ENCODE measurements at places on chromosomes 4 and X. TPM values are rescaled to one million over a fixed set of nuclear protein-coding genes. Genes with fewer than 3 reads are reported as not detected.
A peak's percentile ranks its signal among the peaks of the same experiment; 100 is the strongest.

The HEPH gene
- 50.8 TPM for total RNA-seq

DNA sequence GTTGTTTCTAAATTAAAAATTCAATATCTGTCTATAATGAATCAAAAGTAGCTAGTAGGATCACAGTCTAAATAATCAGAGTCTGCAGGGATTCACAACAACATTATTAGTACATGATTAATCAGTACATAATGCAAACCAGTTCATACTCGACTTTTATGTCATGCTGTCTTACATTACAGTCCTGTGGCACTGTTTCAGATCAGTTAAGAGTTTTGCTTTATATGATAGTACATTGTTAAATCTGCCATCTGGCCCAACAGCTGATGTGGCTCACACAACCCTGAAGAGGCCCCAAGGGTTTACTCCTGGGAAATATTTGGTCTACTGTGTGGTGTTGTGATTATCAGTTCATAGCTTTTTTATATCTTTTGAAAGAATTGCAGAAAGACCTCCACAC is 247.1 kb upstream of the ETNPPL start:
- DNase-seq, result no peak

DNA sequence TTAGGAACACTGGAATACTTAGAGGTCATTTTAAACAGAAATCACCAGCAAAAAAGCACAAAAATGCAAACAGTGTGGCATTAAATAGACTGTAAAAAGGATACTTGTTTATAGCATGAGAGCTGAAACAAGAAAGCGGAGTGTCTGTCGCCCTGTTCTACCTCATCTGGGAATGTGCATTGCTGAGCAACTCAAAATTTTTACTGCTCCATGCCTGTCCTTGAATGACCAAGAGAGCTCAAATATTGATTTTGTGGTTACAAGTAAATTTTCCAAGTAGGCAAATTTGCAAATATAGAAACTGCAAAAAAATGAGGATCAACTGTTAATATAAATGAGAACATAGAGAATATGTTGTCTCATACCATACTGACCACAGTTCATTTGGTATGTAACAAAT is 25.5 kb downstream of the AP1AR start:
- no peak for DNase-seq

GRCh38 chr4:25859429-25860148 is 3.2 kb downstream of the SEL1L3 start:
- no peak for DNase-seq

The STAP1 gene
- 0.75 TPM for total RNA-seq

DNA sequence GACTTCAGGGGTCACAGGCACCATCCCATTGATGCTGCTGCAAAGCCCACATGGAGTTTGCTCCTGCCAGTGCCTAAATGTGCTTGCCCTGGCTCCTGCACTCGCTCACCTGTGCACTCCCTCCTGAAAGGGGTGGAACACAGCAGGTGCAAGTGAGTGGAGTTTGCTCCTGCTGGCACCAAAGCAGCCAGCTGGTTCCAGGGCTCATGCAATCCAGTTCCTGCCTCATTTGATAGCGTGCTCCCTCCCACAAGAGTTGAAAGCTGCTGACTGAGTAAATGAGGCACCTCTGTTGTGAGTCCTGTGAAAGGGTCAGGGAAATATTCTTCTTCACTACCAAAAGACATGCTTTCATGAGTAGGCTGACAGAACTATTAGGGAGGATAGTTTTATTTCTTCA is 30.5 kb downstream of the CXCL8 start:
- peak; percentile 58 for DNase-seq

DNA sequence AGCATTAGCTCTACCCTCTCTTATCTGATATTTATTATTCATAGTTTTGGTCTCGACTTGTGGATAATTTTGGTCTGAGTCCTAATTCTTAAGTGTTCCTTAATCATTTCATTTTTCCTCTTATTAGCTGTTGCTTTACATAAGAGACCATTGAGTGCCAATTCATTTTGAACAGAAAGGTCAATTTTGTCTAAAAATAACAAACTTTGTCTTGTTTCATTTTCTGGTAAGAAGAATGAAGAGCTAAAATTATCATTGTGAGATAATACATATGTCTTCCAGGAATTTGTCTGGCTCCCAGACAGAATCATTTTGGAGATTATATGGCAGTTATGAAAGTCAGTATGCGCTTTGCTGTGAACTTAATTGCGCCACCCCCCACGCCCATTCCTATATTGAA is 1471.8 kb downstream of the PCDH7 start:
- DNase-seq, result no peak

DNA sequence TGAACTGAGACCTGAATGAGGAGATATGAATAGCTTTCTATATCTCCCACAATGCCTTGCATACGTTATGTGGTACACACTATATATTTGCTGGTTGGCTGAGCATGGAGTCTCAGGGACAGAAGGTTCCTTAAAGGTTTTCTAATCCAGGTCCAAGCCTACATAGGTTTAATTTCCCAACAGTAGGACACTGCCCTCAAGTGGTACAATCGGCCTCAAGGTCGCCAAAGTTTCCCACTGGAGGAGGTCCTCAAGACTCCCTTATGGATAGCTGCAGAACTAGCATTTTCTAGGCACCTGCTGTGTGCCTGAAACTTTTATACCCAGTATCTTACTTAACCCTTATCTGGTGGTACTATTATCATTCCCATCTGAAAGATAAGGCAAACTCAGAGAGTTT is 21.0 kb upstream of the EFNB1 start:
- no peak for DNase-seq

- no peak for DNase-seq
Observed at GRCh38 chr4:118154649-118155048, 120.4 kb downstream of the NDST3 start.

The PWWP3B gene
- total RNA-seq, result 5.6 TPM

DNA sequence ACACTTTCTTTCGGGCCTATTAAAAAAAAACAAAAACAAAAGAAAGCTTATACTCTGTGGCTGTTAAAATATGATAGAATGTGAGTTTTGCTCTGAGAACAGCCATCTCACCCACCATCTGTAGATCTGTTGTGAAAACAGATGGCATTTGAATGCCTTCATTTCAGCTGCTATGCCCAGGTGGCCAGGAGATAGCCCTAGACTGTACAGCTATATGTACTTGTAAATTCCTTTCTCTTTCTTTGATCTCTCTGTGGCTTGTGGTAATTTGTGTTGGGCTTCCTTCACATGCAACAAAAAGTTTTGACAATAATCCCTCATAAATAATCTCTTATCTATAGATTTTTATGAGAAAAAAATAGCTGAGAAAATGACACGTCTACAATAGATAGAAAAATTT is 38.1 kb downstream of the PNPLA4 start:
- no peak for DNase-seq

- no peak for DNase-seq
Observed at GRCh38 chr4:81442484-81443085, 29.1 kb downstream of the RASGEF1B start.

DNA sequence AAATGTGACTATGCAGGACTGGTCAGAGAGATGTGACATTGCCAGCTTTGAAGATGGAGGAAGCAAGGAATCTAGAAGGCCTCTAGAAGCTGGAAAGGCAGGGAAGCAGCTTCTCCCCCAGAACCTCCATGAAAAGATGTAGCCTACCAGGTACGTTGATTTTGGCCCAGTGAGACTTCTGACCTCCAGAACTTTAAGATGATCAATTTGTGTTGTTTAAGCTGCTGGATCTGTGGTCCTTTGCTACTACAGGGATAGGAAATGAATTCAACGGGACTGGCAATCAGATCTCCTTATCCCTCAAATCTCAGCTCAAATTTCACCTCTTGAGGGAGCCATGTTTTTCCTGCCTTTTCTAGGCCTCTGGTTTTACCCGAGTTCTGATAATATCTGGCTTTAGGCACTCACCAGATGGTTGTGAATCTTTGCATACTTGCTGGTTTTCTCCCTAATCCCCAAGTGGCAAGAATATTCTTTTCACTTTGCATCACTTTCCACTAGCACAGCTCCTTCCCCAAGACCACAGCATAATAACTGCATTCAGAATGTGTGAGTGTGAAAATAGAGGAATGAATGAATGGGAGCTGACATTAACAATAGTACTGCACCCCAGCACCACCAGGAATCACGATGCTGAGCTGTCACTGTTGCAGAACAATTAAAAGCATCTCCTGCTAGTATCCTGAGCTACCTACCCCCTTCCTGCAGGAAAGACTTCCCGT is 25.5 kb upstream of the TMSB4X start:
- DNase-seq, result no peak

- no peak for DNase-seq
Observed at GRCh38 chrX:97909245-97909644, 1025.5 kb downstream of the RPA4 start.

- no peak for DNase-seq
Observed at GRCh38 chrX:141928432-141928831, 24.7 kb downstream of the MAGEC1 start.

DNA sequence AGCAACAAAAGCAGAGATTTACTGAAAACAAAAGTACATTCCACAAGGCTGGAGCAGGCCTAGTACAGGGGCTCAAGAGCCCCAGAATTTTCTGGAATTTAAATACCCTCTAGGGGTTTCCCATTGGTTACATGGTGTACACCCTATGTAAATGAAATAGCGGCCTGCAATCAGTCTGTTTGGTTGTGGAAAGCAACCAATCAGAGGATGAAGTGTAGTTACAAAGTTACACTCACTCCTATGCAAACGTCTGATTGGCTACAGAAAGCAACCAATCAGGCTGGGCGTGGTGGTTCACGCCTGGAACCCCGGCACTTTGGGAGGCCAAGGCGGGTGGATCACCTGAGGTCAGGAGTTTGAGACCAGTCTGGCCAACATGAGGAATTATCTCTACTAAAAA is 13.8 kb upstream of the TXLNG start:
- no peak for DNase-seq

DNA sequence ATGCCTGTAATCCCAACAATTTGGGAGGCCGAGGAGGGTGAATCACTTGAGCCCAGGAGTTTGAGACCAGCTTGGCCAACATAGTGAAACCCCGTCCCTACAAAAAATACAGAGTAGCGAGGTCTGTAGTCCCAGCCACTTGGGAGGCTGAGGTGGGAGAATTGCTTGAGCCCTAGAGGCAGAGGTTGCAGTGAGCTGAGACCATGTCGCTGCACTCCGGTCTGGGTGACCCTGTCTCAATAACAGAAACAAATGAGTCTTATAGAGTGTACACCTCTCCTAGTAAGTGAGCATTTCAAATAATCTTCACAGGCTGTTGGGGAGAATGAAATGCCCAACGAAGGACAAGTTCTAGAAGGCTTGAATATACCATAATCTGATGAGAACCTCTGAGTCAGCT is 5.5 kb downstream of the UCHL1 start:
- no peak for DNase-seq

DNA sequence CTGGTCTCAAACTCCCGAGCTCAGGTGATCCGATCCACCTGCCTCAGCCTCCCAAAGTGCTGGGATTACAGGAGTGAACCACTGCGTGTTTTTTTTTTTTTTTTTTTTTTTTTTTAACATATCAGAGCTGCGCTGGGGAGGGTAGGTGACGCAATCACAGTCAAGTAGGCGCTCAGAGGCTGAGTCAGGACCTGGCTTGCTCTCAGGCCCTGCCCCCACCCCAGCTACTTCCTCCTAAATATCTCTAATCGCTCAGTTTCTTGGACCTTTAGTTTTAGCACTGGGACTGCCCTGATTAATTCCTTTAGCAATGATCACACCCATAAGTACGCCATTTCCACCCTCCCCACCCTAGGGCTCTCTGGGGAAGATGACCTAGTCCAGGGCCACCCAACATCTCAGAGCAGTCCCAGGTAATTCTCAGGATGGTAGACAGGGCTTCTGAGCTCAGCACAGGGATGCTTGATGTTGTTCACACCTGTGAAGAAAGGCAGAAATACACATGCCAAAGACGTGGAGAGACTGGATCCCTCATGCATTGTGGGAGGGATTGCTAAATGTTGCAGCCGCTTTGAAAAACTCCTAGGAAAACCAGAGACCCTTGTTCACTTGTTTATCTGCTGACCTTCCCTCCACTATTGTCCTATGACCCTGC is 50.2 kb downstream of the DDX3X start:
- DNase-seq, result peak; percentile 78

The NAP1L5 gene
- 8.5 TPM for total RNA-seq

- DNase-seq, result no peak
Observed at GRCh38 chr4:155809835-155810234, 51.0 kb downstream of the GUCY1B1 start.

The CYLC1 gene
- not detected for total RNA-seq

- no peak for DNase-seq
Observed at GRCh38 chr4:7995866-7996265, 56.2 kb upstream of the AFAP1 start.

DNA sequence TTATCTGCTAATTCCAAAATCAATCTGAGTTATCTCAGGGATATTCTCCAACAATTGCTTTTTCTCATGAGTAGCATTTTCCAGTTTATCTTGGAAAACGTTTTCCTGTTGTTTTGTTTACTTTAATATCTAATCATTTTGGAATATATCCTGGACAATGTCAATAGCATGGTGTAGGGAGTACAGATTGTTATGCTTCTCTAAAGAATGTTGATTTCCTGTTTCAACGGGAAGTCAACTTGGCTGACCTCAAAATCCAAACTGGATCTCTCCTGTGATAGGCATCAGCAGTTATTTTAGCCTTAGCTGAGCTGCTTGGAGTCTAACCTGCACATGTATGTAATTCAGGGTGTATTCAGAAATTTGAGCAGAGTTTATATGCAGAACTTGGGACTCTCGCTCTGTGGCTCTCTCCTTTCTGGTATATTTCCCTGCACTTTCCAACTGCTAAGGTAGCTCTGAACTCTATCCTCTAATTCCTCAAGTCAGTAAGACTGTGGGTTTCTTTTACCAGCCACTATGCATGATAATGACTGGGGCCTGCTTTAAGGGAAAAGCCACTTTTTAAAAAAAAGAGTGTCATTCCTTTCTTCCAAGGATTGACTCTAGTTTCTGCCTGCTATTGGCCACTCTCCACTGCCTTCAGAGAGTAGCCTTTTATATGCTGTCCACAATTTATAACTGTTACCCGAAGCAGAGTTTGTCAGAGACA is 7.7 kb downstream of the PRSS48 start:
- no peak for DNase-seq

The PNCK gene
- 28.3 TPM for total RNA-seq

DNA sequence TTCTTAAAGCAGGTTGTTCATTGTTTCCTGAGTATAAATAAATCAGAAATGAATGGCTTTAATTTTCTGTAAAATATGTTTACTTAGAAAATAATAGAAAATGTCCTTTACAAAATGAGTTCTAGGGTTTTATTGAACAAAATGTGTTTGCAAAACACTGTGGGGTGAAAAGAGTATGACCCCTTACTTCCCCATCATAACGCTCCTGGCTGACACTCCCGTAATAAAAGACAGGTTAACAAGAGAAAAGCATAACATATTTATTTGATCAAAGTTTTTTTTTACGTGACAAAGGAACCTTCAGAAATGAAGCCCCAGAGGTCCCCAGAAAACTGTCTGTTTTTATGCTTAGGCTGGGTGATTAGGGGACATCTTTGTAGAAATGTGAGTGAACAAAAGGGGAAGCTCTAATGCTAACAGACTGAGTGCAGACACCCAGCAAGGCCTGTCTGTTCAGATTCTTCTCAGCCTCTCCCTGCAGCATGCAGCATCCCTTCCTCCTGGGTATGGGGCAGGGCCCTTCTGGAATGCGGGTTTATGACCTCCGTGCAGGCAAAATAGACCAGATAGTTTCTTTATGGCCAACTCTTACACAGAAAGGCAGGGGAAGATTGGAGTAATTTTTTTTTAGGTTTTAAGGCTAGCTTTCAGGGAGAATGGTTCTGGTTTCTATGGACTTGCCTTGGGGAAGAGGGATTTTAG is 26.1 kb downstream of the ZFP42 start:
- DNase-seq, result no peak

GRCh38 chrX:152103866-152104265 is 34.5 kb downstream of the MAGEA10 start:
- no peak for DNase-seq
